Osteoblast (primary cell): ENCODE measurements at places on chromosomes 16 and 17. TPM values are rescaled to one million over a fixed set of nuclear protein-coding genes. Genes with fewer than 3 reads are reported as not detected.
A peak's percentile ranks its signal among the peaks of the same experiment; 100 is the strongest.

GRCh38 chr16:22674832-22675191, 139.2 kb upstream of the HS3ST2 start:
- no peak overlapping the region for H3K4me3 ChIP-seq
- H3K27me3 ChIP-seq: peaks cover 12% of the 10 kb centered on the region
- no peak for DNase-seq
- H3K27ac ChIP-seq: no peak overlapping the region
- H3K36me3 ChIP-seq: no peaks in the 10 kb centered on the region

DNA sequence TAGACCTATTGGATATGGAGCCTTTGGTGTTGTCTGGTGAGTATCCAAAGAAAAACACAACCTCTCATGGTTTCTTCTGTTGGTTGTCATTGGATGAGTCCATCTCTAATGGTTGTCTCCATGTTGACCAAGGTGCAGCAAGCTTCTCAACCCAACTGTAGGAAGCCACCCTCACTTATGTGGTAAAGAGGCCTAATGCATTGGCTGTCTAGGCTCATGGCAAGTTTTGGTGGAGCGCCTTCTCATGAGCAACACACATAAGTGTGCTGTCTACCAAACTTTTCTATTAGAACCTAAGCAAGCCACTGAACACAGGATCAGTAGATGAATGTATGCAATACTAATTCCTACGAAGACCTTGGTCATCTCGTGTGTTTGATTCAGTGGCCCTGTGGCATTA, 819 bp downstream of the NLK start:
- H3K4me1 ChIP-seq: peaks cover 39% of the 10 kb centered on the region
- no peaks in the 10 kb centered on the region for H3K36me3 ChIP-seq
- H3K4me3 ChIP-seq: peak overlapping the region; percentile 81
- peak; percentile 30 for DNase-seq
- no peaks in the 10 kb centered on the region for H3K27me3 ChIP-seq

DNA sequence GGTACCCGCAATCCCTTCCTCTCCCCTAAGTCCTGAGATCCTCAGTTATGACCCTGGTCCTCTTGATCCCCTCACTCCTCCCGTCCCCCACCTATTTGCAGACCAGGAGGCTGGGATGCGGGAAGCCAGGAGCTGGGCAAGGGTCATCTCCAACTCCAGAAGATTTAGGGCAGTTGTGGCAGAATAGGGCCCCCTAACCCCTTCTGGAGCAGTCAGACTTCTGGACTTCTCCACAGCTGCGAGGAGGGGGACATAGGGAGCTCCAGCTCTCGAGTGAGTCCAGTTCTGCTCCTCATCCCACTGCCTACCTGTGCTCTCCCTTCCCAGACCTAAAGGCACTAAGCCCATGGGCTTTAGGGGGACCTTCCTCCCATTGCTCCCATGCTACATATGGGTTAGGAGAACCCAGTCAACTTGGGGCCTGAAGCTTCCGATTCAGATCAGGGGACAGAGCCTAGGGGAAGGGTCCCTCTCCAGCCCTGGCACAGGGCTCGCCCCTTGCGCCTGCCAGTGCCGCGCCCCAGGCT, 1.3 kb downstream of the WNK4 start:
- no peaks in the 10 kb centered on the region for H3K27me3 ChIP-seq
- DNase-seq: peak; percentile 92
- peak overlapping the region; percentile 8 for H3K27ac ChIP-seq
- H3K4me1 ChIP-seq: peaks cover 25% of the 10 kb centered on the region

GRCh38 chr16:79493911-79494310, 106.6 kb downstream of the MAF start:
- no peaks in the 10 kb centered on the region for H3K4me1 ChIP-seq
- H3K4me3 ChIP-seq: no peak overlapping the region
- H3K36me3 ChIP-seq: no peaks in the 10 kb centered on the region
- H3K27ac ChIP-seq: no peak overlapping the region

DNA sequence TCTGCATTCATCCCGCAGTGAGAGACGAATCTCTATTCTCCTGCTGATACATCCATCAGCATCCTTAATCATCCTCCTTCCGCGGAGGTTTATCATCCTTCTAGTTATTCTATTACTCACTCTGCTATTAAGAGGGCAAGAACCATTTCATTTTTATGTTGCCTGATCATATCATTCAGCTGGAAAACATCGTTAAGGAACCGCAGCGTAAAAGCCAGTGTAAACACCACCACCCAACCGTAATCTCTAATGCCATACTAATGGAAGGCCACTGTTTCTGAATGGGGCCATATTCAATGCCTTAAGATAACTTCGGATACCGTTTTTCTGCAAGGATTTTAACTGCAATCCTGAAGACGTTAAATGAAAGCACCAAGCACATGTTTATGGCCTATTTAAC, 36.7 kb upstream of the ERCC4 start:
- H3K27ac ChIP-seq: no peak overlapping the region
- H3K4me3 ChIP-seq: no peak overlapping the region
- H3K36me3 ChIP-seq: no peaks in the 10 kb centered on the region
- DNase-seq: no peak
- peaks cover 2% of the 10 kb centered on the region for H3K27me3 ChIP-seq

- no peak overlapping the region for H3K4me3 ChIP-seq
- no peaks in the 10 kb centered on the region for H3K27me3 ChIP-seq
- DNase-seq: peak; percentile 9
- H3K36me3 ChIP-seq: peaks cover 23% of the 10 kb centered on the region
- no peaks in the 10 kb centered on the region for H3K4me1 ChIP-seq
Observed at GRCh38 chr17:55402374-55402773, 19.3 kb downstream of the MMD start.

DNA sequence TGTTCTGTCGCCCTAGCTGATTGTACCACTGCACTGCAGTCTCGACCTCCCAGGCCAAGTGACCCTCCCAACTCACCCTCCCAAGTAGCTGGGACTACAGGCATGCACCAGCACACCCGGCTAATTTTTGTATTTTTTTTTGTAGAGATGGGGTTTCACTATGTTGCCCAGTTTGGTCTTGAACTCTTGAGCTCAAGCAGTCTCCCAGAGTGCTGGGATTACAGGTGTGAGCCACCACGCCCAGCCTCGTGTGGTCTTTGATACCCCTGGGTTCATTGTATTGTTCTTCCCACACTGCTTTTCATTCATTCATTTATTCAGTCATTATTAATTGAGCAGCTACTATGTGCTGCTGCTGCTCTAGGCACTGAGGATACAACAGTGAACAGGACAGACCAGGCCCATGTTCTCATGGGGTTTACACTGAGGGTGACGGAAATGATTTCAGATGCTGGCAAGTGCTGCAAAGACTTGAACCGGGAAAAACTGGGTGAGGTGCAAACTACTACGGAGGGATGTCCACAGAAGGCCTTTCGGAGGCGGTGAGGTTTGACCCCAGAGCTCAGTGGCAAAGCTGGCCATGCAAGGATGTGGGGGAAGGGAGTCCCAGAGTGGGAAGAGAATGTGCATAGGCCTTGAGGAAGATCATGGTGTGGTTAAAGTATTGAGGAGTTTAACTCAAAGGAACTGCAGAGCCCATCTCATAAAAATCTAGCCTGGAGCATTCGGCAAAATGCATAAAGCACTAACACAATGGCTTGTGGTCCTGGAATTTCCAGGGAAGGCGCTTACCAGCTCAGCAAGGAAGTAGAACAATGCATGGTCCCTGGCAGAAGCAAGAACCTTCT, 10.9 kb downstream of the ABCC1 start:
- H3K27ac ChIP-seq: no peak overlapping the region
- no peak for DNase-seq
- no peaks in the 10 kb centered on the region for H3K27me3 ChIP-seq
- no peaks in the 10 kb centered on the region for H3K4me1 ChIP-seq
- no peak overlapping the region for H3K4me3 ChIP-seq

The CCL7 gene
- total RNA-seq: 0.29 and 0.36 TPM in 2 replicates

The UTS2R gene
- total RNA-seq: not detected in 2 replicates

The SPATA32 gene
- not detected in 2 replicates for total RNA-seq

- peak overlapping the region; percentile 19 for H3K27ac ChIP-seq
- no peak for DNase-seq
- H3K4me3 ChIP-seq: no peak overlapping the region
- H3K36me3 ChIP-seq: no peaks in the 10 kb centered on the region
- no peaks in the 10 kb centered on the region for H3K27me3 ChIP-seq
Observed at GRCh38 chr17:70314096-70314495, 144.8 kb downstream of the KCNJ2 start.

DNA sequence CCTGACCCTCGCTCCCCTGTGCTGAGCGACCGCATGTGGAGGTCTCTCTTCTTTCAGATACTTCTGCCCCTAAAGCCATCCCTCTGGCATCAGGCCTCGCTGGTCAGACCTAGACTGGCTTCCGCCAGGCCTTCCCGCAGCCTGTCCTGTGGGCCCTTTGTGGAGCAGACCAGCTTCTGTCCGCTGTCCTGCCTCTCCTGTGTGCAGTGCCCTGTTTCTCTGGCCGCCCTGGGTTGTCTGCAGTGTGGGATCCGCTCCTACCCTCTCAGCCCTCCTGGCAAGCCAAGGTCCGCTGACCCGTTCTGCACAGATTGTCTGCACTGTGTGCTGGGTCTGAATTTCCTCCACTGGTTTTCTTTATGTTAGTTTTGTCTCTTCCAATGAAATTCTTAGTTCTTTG, 21.5 kb upstream of the MC1R start:
- H3K27me3 ChIP-seq: no peaks in the 10 kb centered on the region
- no peaks in the 10 kb centered on the region for H3K4me1 ChIP-seq
- H3K4me3 ChIP-seq: no peak overlapping the region

The DNAH17 gene
- under 0.01 TPM in 2 replicates for total RNA-seq

DNA sequence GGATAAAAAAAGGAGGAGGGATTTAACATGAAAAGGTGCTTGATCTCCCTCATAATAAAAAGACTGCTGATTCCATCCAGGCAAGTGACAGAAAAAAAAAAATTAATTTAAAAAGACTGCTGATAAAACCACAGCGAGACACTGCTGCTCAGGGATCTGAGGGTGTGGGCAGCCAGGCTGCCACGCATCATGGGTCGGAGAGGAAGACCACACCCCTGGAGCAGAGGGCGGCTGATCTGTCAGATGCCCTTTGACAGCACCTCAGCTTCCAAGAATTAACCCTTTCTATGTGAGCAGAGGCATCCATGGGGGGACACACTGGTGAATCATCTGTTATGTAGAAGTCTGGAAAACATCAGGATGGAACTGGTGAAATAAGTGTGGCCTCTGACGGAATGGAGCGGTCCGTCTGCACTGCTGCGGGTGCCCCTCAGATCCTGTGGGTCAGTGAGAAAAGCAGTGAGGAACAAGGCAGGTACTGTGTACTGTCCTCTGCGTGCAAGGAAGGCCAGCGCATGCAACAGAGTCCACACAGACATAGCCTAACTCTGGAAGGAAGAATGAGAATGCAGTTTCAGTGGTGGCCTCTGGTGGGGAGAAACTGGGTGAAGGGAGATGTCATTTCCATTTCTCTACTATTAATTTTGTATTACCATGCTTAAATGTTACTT, 19.8 kb downstream of the MAPT start:
- H3K27me3 ChIP-seq: peaks cover 19% of the 10 kb centered on the region
- H3K36me3 ChIP-seq: no peaks in the 10 kb centered on the region
- H3K27ac ChIP-seq: no peak overlapping the region
- H3K4me1 ChIP-seq: no peaks in the 10 kb centered on the region

DNA sequence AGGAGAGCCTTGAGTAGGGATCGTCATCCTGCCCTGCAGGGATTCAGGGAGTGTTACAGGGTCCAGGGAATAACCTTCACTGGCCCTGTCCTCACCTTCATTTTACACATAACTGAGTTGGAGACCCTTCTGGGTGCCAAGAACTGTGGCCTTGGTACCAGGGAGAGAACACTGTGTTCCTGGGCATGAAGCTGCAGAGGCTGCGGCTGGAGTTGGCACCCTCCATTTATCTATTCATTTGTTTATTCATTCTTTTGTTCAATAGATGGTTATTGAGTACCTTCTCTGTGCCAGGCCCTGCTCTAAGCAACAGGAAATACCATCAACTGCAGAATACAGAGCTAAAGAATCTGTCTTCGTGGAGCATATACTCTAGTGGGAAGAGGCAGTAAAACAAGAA, 6.7 kb downstream of the ABCC3 start:
- peaks cover 54% of the 10 kb centered on the region for H3K4me1 ChIP-seq
- peak; percentile 21 for DNase-seq
- H3K36me3 ChIP-seq: peaks cover 2% of the 10 kb centered on the region
- H3K27me3 ChIP-seq: no peaks in the 10 kb centered on the region
- H3K4me3 ChIP-seq: no peak overlapping the region
- H3K27ac ChIP-seq: no peak overlapping the region

- H3K27ac ChIP-seq: no peak overlapping the region
- no peaks in the 10 kb centered on the region for H3K36me3 ChIP-seq
- H3K4me1 ChIP-seq: no peaks in the 10 kb centered on the region
- peaks cover 10% of the 10 kb centered on the region for H3K27me3 ChIP-seq
- H3K4me3 ChIP-seq: no peak overlapping the region
Observed at GRCh38 chr16:74713876-74714275, 13.2 kb upstream of the MLKL start.

The KRT9 gene
- not detected in 2 replicates for total RNA-seq

The GDPD3 gene
- 0.36 and 0.88 TPM in 2 replicates for total RNA-seq

DNA sequence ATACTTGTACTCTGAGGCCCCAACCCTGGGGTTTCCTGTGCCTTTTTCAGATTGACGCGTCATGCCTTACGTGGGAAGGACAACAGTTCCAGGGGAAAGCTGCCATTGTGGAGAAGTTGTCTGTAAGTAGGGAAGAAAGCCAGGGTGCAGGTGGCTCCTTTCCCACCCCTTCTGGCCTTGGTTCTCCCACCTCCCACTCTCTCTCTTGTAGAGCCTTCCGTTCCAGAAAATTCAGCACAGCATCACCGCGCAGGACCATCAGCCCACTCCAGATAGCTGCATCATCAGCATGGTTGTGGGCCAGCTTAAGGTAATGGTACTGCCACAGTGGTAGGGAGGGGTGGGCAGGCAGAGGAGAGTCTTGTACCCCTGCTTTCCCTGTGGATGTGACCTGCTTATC, 4.6 kb upstream of the EDC4 start:
- H3K4me3 ChIP-seq: no peak overlapping the region
- DNase-seq: peak; percentile 66
- H3K27ac ChIP-seq: peak overlapping the region; percentile 30
- peaks cover 66% of the 10 kb centered on the region for H3K36me3 ChIP-seq
- H3K4me1 ChIP-seq: peaks cover 13% of the 10 kb centered on the region

DNA sequence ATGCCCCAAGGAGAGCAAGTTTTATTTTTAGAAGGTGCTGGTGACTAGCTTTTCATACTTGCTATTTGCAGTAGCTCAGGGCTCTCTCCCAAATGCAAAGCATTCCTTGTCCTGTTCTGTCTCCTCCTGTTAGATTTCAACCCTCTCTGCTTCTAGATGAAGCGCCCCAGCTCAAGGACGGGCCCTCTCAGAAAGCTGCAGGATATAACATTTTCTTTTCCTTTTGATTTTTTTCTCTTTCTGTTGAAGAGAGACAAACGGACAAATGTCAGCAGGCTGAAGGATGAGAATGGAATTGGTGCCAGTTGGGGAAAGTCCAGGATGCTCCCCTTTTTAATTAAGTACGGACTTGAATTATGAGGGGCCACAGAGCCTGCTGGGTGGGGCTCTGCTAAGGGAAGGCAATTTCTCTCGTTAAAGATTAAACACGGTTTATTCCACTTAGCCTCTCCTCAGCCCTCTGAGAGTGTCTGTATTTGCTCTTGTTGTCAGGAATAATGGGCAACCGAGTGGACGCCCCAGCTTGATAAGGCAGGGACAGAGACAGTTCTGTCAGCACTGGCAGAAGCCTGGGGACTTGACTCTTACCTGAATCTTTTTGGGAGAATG, 6.2 kb upstream of the ETV4 start:
- no peaks in the 10 kb centered on the region for H3K36me3 ChIP-seq
- H3K27me3 ChIP-seq: peaks cover 6% of the 10 kb centered on the region
- no peak for DNase-seq
- no peak overlapping the region for H3K27ac ChIP-seq
- no peaks in the 10 kb centered on the region for H3K4me1 ChIP-seq
- no peak overlapping the region for H3K4me3 ChIP-seq
